ENCODE measurements at places on chromosomes 11 and 22. TPM values are rescaled to one million over a fixed set of nuclear protein-coding genes. Genes with fewer than 3 reads are reported as not detected.

LUZP2 gene
- total RNA-seq = not detected

JAML gene
- not detected for total RNA-seq

CYP2D6 gene
- total RNA-seq = 0.95 TPM

CHST1 gene
- not detected for total RNA-seq

GRCh38 chr22:37843741-37844089 is 419 bp downstream of the ANKRD54 start:
- no peak for DNase-seq

DNA sequence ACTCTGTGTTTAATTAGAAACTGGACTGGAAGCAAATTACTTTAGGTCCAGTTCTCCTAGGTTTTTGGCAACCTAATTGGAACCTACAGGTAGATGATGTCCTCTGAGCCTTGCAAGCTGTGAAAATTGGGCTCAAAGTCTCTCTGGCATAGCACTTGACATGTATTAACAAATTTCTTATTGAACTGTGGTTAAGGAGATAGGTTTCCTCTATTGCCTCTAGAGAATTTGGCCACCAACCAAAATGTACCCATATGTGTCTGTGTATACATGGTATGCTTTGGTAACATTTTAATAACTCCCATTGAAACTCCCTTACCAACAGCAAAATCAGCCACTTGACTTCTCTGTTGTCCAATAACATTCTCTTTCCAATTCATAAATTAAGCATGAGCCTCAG is at the start of gene OR4D10:
Gene OR4D10, plus strand, starts transcription at position 301 of the 400 bp plus-strand sequence. CDS start 4,115 bp downstream, outside the sequence.
- DNase-seq = no peak

GRCh38 chr22:27987557-27987956 is 68.5 kb upstream of the PITPNB start:
- DNase-seq = peak; percentile 43

- DNase-seq = peak; percentile 78
Measured at GRCh38 chr11:45538363-45538762, 127.1 kb downstream of the CHST1 start.

- DNase-seq = peak; percentile 81
Measured at GRCh38 chr11:45105233-45105983, 41.0 kb upstream of the PRDM11 start.

DNA sequence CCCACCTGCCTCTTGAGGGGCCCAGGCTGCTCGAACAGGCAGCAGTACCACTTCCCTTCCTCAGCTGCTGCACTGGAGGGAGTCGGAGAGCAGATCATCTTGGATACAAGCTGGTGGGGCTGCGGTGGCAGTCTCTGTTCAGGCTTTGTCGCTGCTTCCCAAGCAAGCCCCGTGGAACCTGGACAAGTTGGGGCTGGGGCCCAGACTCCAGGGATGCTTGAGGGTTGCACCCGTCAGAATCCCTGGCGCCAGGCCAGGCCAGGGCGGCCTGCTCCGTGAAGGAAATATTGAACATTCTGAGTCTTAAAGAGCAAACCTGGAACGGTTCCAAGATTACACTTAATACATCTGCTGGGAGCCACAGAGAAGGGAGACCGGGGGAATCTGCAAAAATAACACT is 310.1 kb upstream of the SORL1-AS1 start:
- DNase-seq = no peak

- no peak for DNase-seq
Measured at GRCh38 chr11:34680206-34680605, 59.3 kb downstream of the EHF start.

All from G401 (cell line).